ENCODE measurements at places on chromosomes 1 and 21.

- DNase-seq, result no peak
These were observed 1.1 kb downstream of the C4BPB start for GRCh38 chr1:207089627-207090355.

DNA sequence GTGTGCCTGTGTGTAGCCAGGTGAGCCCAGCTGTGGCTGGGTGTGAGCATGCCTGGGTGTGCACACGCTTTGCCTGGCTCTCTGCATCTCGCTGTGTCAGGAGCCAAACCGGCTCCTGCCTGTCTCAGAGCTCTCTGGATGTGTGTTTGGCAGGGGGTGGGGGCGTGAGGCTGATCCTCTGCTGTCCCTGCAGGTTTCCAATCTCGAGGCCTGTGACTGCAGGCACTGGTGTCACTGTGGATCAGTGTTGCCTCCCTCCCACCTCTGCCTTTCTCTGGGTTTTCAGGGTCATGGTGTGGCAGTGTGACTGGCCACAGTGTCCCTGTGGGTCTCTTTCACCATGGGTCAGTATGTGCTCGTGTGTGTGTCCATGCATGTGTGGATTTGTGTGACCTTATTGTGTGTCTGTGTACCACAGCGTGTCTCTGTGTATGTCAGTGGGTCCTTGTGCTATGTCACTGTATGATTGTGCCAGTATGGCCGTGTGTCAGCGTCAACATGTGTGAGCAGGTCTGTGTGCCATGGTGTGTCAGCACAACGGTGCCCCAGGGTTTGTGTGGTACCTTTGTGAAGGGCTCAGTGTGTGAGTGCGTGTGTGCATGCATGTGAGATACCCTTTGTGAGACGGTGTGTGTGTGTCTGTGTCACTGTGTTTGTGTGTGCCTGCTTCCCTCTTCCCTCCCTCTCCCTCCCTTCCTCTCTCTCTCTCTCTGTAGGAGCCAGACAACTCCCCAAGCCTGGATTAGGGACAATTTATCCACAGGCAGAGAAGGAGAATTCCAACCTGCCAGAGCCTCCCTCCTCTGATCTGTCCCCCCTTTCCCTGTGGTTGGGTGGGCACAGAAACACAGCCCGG is 43.4 kb downstream of the AHDC1 start:
- no peak for DNase-seq

GRCh38 chr1:219179293-219179692 is 5.6 kb downstream of the LYPLAL1 start:
- no peak for DNase-seq

DNA sequence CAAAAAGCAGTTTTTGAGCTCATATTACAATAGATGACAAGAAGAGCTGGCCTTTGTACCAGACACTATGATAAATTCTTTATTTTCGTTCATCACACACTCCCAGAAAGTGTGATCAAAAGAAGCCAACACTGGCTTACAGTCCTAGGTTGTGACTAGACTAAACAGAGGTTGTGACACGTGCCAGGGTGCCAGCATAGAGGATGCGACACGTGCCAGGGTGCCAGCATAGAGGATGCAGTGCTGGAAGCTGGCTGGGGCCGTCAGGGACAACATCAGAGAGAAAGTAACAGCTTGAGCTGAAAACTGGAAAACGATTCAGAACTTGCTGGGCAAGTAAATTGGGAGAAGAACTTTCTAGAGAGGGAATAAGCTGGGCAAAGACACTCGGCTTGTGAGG is 2.2 kb downstream of the MTARC1 start:
- no peak for DNase-seq

GRCh38 chr1:78339490-78339889 is 151.3 kb upstream of the PTGFR start:
- no peak for DNase-seq

DNA sequence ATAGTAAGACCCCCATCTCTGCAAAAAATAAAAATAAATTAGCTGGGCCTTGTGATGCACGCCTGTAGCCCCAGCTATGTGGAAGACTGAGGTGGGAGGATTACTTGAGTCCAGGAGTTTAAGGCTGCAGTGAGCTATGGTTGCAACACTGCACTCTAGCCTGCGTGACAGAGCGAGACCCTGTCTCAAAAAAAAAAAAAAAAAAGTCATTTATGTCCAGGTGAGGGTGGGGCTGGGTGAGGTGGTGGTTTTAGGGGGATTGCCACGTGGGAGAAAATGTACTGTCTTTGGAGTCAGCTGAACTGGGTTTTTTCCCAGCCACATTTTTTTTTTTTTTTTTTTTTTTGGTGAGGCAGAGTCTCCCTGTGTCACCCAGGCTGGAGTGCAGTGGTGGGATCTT is 6.7 kb downstream of the PIK3CD start:
- DNase-seq, result no peak

- no peak for DNase-seq
These were observed 254.8 kb downstream of the ZNF648 start for GRCh38 chr1:181806746-181807145.

DNA sequence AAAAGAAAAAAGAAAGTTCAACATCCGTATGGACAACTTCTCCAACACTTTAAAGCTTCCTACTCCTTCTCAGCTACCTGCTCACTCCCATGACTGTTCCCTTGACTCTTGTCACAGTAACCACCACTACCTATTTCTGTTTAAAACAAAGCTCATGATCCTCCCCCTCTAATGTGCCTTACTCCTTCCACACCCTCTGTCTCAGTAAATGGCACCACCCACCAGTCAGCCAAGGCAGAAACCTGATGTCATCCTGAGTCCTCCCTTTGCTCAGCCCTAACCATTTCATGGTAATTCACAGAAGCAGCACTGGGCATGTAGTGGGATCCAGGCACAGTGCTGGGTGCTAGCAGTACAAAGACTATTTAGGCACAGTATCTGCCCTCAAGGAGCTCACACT is 63.0 kb upstream of the PPM1J start:
- no peak for DNase-seq

- DNase-seq, result no peak
These were observed 60.4 kb upstream of the BACH1 start for GRCh38 chr21:29238053-29238966.

- peak; percentile 20 for DNase-seq
These were observed 50.8 kb upstream of the BOLA1 start for GRCh38 chr1:149848340-149849110.

GRCh38 chr1:19479351-19480120 is 5.8 kb downstream of the CAPZB start:
- no peak for DNase-seq

DNA sequence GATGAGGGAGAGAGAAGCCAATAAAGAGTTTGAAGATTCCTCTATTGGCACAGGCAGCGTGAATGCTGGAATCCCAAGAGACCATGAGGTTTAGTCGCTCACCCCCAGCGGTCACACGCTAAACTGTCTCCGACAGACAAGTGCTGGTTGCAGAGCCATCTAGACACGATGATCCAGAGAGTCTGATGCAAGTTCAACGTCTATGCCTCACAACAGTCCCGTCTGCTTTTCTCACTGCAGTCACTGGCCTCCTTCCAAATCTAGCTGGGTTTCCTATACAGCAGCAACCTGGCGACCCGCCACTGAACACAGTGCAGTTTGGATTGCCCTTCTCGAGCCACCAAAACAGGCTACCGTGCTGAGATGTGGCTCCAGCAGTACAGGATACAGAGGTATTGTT is 98.6 kb upstream of the KRTAP19-8 start:
- DNase-seq, result no peak

- no peak for DNase-seq
These were observed 47.4 kb downstream of the MAP3K7CL start for GRCh38 chr21:29177800-29178199.

DNA sequence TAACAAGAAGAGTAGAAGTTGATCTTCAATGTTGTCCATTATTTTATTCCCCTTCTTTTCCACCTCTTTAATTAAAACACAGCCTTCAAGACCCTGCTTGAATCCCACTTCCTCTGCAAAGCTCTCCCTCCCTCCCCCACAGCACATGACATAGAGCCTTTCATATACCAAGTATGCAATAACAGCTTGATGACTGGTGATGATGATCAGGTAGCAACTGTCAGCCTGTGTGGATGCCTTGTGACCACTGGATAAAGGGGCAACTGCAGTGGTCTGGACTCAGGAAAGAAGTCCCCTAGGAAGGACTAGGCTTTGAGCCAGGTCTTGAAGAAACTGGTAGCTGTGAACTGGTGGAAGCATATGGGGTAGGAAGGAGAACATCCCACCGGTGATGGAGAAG is 53.8 kb upstream of the PRDX6 start:
- no peak for DNase-seq

DNA sequence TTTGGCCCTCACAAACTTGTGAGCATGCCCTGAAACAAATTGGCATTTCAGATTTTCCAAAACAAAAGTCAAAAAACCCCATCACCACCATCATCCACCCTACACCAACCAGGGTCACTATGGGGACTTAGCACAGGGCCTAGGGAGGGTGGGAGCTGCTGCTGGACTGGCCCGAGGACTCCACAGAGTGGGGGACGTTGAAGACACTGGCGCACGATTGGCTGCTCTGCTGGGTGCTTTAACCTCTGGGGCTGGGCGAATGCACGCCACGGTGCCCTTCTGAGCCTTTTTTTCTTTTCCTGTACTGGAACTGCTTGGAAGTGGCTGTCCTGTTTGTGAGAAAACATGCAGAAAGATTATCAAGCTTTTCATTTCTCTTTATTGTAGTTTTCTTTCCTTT is 92.8 kb downstream of the CD247 start:
- no peak for DNase-seq

All from body of pancreas (tissue), 4 donors.